ENCODE measurements at places on chromosomes 16 and 17. TPM values are rescaled to one million over a fixed set of nuclear protein-coding genes. Genes with fewer than 3 reads are reported as not detected.
A peak's percentile ranks its signal among the peaks of the same experiment; 100 is the strongest.

TEKT1 gene
- total RNA-seq: 0.37 TPM

GLG1 gene
- 179 TPM for total RNA-seq

ITGA2B gene
- 28.5 TPM for total RNA-seq

GRCh38 chr16:71648921-71649320 lies 22.9 kb downstream of the MARVELD3 start:
- H3K4me3 ChIP-seq: no peak overlapping the region
- no peak overlapping the region for H3K27ac ChIP-seq
- peaks cover 40% of the 10 kb centered on the region for H3K36me3 ChIP-seq
- DNase-seq: no peak
- no peaks in the 10 kb centered on the region for H3K27me3 ChIP-seq
- peaks cover 6% of the 10 kb centered on the region for H3K4me1 ChIP-seq

GRCh38 chr16:88524973-88525662 lies 45.1 kb upstream of the ZC3H18 start:
- no peak for DNase-seq
- peaks cover 6% of the 10 kb centered on the region for H3K36me3 ChIP-seq
- peaks cover 6% of the 10 kb centered on the region for H3K4me1 ChIP-seq
- no peaks in the 10 kb centered on the region for H3K27me3 ChIP-seq
- no peak overlapping the region for H3K4me3 ChIP-seq
- no peak overlapping the region for H3K27ac ChIP-seq

GRCh38 chr17:18115517-18115916 lies 7.0 kb downstream of the MYO15A start:
- no peak for DNase-seq
- H3K27me3 ChIP-seq: no peaks in the 10 kb centered on the region
- H3K4me3 ChIP-seq: no peak overlapping the region
- peaks cover 4% of the 10 kb centered on the region for H3K36me3 ChIP-seq
- no peak overlapping the region for H3K27ac ChIP-seq

- H3K4me1 ChIP-seq: peaks cover 5% of the 10 kb centered on the region
- no peaks in the 10 kb centered on the region for H3K27me3 ChIP-seq
- H3K27ac ChIP-seq: peak overlapping the region; percentile 65
- no peak overlapping the region for H3K4me3 ChIP-seq
- no peak for DNase-seq
These were observed 12.0 kb downstream of the EEF2K start for GRCh38 chr16:22217890-22218730.

DNA sequence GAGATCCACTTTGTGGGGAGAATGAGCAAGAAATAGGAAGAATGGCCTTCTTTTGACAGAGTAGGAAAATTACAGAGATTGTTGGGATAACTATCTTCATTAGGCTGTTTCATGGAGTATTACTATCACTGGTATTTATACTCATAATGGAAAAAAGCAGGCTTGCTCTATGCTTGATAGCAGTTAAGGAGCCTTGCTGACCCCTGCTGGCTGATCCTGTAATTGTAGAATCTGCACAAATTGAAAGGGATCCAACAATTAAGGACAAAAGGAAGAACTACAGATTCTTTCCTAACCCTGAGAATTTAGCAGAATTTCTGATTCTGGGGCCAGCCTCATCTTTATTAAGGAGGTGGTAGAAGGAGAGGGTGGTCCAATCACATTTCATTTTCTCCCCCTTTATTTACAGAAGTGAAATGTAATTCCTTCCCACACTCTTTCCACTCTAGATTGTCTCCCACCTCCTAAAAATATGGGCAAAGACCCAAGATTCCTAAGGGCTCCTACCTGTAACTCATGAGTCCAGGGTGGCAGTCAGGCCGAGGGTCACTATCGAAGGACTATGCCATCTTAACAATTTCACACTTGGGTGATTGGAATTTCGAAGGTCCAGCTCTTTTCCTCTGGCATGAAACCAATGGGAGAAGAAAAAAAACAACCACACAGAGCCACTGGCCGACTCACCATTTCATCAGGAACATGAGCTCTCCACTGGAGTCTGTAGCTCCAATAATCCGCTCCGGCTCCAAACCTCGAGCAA lies 26.3 kb downstream of the NFE2L1 start:
- no peaks in the 10 kb centered on the region for H3K27me3 ChIP-seq
- peak; percentile 80 for DNase-seq

- H3K36me3 ChIP-seq: no peaks in the 10 kb centered on the region
- H3K4me3 ChIP-seq: no peak overlapping the region
- peaks cover 44% of the 10 kb centered on the region for H3K27me3 ChIP-seq
- H3K27ac ChIP-seq: no peak overlapping the region
- H3K4me1 ChIP-seq: peaks cover 27% of the 10 kb centered on the region
- no peak for DNase-seq
These were observed 29.0 kb downstream of the ZFHX3 start for GRCh38 chr16:73018821-73019456.

DNA sequence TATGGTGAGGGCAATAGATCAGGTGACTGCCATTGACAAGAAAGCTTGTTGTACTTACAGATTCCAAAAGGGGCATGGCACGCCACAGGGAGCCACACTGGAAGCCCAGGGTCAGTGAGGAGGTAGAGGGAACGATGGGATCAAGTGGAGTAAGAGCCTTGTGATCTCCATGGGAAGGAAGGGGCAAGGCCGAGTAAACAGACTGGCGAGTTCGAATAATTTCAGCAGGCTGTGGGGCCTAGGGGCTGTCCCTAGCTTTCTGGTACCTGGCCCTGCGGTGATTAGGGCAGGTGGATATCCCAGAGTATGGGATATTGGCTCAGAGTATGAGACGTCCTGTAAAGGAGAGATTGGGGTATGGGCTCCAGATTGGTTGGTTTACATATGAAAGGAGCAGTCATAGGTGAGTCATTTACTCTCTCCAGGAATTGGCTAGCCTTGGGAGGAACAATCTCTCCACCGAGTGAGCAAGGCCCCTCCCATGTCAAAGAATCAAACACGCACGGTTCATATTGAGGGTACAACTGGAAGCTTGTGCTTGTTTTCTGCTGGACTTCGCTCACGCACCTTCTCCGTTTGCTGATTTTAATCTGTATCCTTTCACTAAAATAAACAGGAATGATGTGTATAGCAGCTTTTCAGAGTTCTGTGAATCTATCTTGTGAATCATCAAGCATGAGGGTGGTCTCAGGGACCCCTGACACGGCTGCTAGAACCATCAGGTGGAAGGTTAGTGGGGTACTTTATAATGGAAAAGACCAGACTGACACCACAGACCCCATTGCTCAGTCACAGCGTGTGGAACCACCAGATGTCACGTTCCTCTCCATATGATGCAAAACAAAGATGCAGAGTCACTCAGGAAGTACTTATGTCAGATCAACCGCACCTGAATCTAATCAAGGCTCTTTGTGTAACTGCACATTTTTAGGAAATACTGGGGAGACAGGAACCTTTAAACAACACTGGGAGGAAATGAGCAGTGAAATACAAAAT lies 27.9 kb downstream of the GABARAPL2 start:
- H3K27me3 ChIP-seq: no peaks in the 10 kb centered on the region
- peaks cover 18% of the 10 kb centered on the region for H3K36me3 ChIP-seq
- H3K4me1 ChIP-seq: peaks cover 48% of the 10 kb centered on the region
- H3K27ac ChIP-seq: peak overlapping the region; percentile 84

DNA sequence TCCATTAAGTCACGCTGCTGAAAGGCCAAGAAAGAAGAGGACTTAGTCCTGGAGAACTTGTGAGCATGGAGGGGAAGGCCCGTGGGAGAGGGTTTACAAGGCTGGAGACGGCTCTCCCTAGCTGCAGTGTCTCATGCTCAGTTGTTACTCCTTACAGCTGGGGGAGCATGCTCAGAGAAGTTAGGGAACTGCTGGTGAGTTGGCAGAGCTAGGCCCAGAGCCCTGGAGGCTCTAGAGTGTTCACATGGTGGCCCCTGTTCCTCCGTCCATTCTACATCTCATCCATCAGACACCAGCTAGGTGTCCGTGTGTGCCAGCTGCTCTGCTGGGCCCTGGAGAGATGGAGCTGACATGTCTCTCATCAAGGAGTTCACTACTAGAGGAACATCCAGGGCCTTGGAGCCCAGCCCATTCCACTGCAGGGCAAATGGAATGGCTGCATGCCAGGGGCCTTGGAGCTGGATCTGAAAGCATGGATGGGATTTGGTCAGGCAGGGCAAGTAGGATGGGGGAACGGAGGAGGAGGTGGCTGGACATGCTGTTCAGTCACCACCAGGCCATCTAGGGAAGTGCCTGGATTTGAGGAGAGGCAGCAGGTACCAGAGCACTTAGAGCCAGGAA lies 6.3 kb downstream of the XYLT2 start:
- H3K4me1 ChIP-seq: peaks cover 17% of the 10 kb centered on the region
- DNase-seq: no peak
- no peaks in the 10 kb centered on the region for H3K27me3 ChIP-seq

DNA sequence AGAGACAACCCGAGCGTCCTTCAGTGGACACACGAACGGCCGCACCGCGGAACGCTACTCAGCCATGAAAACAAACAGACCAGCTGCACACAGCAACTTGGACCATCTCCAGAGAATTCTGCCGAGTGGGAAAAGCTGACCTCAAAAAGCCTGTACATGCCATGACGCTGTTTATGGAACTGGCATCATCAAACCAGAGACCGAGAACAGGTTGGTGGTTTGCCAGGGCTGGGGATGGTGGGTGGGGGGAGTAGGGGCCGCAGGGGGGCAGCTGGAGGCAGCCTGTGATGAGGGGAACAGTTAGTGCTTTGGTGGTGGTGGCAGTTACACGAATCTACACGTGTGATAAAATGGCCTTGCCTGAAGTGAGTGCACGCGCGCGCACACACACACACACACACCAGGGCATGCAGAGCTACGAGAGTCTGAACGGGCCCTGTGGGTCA lies 169.8 kb downstream of the LAT start:
- DNase-seq: no peak
- no peaks in the 10 kb centered on the region for H3K36me3 ChIP-seq
- no peaks in the 10 kb centered on the region for H3K27me3 ChIP-seq
- H3K4me1 ChIP-seq: peaks cover 28% of the 10 kb centered on the region
- no peak overlapping the region for H3K4me3 ChIP-seq

All from WTC11 (cell line).